ENCODE measurements at places on chromosomes 5 and 9.

DNA sequence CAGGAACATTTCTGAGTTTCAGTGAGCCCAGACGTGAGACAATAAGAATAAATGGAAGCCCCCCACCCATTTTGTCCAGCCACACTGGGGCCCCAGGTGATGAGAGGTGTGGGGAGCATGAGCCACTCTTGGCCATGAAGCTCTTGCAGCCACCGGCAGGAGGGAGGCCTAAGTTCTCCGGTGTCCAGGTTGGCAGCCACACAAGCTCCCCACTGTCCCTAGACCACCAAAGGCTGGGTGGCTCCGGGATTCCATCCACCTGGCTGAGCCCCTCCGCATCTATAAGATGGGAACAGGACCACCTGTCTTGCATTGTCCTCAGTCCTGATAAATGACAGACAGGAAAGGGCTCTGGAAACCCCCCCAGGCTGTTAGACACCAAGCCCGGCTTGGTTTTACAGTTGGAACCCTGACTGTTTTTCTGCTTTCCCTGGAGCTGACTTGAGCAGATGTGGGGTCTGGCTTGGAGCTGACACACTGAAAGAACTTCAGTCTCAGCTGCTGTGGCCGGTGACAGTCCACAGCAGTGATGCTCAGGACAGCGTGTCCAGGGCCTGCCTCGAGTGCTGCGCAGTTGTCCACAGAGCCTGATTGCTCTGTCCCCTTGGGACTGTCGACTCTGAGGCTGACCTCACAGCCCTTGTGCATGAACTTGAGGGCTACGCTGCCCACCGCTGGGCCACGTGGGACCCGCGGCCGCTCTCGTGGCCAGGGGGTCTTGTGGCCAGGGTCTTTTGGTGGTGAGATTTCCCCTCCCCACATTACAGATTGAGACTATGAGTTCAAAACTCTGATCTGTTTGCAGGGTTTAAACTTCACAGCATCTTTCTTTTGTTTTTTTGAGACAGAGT lies 74.8 kb downstream of the PSMB7 start:
- peak; percentile 51 for DNase-seq

- no peak for DNase-seq
These were observed 34.5 kb upstream of the COL5A1 start for GRCh38 chr9:134606951-134607731.

DNA sequence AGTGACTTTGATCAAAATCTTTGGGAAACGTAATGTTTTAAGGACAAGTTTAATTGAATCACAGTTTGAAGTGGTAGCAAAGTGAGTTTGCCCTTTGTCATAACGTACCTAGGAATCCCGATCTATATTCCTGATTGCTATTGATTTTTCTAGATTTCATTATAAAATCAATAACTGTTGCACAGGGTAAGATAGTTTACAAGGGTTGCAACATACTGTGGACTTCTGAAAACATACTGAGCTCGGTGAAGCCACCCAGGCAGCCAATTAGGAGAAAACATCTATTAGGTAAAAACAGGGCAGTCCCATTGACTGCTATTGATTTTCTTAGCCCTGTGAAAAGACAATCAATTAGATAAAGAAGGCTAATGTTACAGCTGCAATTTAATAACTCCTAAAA lies 659.9 kb downstream of the ISL1 start:
- DNase-seq: no peak

DNA sequence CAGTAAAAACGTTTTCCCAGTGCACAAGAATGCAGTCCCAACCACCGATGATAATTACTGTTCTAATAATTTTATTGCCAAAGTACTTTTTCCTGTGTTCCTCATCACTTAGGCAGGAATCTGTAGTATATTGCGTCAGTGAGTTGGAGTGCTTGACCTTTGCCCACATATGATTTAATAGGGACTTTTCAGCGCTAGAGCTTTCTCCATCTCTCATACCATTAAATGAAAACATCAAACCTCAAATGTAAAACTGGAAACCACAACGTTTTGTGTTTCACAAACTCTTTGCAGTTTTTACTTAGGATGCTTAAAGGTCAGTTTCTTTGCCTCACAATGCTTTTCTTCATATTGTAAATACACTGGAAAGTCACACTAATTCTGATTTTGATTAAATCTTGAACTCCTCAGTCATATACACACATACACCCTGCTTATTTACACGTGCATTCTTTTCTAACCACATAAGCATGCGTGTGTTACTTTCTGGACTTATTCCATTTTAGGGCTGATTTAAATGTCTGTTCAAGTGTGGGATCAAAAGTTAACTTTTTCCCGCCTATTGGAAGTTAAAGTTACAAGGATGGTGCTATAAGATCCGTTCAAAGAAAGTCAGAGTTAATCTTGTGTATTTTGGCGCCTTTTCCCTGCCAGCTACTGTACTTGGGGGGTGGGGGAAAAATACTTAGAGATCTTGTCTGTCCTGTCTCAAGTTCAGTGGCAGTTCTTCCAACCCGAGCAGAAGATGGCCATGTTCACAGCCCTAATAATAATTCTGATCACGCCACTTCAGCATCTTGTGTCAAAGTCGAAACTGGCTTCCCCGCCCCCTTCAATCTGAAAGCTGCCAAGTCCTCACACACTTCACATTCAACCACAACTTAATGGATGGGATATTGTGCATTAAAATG lies 6.6 kb upstream of the NFIB start:
- no peak for DNase-seq

- no peak for DNase-seq
These were observed 5.9 kb upstream of the ACSL6 start for GRCh38 chr5:132017316-132017715.

DNA sequence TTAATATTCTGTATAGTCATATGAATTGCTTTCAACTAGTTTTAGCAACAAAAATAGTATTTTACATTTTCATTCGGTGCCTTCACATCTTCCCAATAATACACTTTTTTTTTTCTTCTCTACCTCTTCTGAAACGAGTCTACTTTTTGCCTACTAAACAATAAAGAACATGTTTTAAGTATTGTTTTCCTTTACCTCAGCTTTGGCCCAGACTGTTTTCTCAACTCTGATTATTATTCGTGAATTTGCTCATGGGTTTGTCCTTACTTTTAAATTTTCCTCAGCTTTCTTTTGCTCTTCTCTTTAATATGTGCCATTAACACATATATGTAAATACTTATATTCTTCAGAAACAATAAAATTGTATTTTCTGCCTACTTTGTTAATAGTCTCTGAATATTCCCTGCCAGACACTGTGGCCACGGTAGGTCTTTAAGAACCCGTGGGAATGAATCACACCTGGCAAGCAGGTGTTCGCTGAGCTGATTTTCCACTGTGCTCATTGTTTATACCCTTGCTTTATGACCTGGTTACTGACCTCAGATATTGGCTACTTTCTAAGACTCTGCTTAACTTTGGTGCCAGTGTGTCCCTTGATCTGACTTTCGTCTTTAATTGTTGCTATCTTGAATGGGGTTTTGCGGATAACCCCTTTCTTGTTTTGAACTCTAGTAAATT lies 49.1 kb downstream of the FAM170A start:
- DNase-seq: no peak

- no peak for DNase-seq
These were observed 45.1 kb upstream of the PUM3 start for GRCh38 chr9:2889023-2889422.

GRCh38 chr5:136047858-136048257 lies 19.1 kb downstream of the TGFBI start:
- DNase-seq: peak; percentile 73

DNA sequence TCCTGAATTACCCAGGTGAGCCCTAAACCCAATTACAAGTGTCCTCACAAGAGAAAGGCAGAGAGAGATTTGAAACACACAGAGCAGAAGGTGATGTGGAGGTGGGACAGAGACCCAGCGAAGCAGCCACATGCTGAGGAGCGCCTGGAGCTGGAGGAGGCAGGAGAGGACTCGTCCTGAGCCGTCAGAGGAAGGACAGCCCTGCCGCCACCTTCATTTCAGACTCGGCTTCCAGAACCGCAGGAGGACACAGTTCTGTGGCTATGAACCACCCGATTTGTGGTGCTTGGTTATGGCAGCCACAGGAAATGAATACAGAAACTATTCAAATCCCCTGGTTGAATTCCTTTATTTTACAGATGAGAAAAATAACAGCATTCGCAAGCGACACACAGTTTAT lies 16.4 kb upstream of the FBP1 start:
- DNase-seq: no peak

GRCh38 chr5:120330558-120330957 lies 133.5 kb upstream of the PRR16 start:
- no peak for DNase-seq

DNA sequence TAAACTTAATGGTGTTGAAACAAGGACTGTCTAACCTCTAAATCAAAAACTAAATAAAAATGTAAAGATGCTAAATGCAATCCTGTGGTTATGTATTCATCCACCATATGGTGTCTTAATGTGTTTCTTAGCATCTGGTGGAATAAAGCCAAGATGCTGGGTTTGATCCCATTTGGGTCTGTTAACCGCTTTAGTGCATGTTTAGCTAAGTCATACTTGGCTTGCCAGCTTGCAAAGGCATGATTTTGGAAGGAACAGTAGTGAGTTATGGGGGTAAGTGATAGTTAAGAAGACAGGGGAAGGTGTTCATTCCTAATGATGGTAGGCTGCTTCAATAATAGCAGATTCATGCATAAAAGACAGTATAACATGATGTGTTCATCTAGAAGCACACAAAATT lies 139.0 kb upstream of the SLC27A6 start:
- DNase-seq: no peak

DNA sequence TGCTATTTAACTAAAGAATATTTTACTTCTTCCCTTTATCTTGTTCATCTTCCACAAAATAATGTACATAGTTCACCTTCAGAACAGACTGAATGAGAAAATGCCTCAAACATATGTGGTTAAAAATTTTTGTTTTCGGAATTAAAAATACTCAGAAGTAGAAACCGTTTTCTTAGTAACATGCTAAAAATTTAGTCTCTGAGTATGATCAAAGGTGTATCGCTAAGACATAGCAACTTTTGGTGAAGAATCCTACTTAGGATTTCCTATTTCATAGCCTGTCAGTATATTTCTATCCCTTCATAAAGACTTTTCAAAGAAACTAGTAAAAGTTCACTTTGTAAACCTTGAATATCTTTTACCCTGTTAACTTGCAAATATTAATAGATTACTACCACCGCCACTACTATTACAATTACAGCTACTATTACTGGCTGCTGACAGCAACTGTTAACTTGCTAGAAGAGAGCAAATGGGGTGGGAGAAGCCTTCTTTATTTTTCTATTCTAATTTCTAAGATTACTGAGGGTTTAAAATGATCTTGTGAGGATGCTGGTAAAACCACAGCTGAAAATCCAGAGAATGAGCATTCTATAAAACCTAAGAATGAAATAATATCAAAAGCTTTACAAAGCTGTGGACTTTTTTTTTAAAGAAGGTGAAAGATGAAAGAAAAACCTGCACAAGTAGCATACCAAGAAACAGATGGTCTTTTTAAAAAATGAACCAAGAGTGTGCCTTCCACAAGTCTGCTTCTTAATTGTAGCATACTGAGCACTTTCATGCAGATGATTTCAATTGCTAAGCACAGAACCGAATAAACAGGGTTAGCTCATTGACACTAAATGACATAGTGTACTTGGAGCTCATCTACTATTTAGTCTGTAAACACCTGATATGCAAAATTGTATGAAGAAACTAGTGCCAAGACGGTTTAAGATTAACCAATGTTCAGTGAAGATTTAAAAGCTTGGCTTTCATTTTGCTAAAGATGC lies 246.3 kb upstream of the EFNA5 start:
- DNase-seq: no peak

- DNase-seq: no peak
These were observed 497.9 kb downstream of the ANXA1 start for GRCh38 chr9:73649552-73649951.

- no peak for DNase-seq
These were observed 126.1 kb downstream of the STARD4 start for GRCh38 chr5:111385970-111386831.

DNA sequence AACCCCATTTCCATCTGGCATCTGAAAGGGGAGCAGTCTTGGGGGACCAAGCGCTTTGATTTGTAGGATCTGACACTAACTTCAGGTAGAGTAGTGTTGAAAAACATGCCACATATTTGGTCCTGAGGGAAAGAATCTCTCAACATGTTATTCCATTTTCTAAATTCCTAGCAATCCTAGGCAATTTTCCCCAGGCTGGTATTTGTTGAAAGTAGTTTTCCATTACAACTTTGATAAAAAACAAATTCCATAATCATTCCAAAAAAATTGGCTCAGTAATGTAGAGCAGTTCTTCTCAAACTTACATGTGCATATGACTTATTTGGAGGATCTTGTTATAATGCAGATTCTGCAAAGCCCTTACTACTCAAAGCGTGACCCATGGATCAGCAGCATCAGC lies 477.9 kb downstream of the ACTL7B start:
- no peak for DNase-seq

DNA sequence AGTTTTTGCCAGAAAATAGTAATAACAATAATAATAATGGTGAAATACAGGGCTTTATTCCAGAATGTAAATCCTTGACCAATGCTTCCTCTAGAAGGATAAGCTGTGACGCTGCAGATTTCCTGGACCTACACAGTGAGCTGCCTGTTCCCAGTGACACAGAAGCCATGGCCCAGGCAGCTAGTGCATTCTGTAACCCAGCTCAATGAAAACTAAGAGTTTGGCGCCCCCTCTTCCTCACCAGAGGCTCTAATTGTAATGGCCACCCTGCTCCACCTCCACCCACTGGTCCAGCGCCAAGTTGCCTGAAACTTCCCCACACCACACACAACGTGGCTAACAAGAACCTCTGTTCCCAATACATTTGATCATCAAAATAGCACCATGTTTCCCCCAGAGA lies 248.1 kb downstream of the CETN3 start:
- DNase-seq: peak; percentile 65

DNA sequence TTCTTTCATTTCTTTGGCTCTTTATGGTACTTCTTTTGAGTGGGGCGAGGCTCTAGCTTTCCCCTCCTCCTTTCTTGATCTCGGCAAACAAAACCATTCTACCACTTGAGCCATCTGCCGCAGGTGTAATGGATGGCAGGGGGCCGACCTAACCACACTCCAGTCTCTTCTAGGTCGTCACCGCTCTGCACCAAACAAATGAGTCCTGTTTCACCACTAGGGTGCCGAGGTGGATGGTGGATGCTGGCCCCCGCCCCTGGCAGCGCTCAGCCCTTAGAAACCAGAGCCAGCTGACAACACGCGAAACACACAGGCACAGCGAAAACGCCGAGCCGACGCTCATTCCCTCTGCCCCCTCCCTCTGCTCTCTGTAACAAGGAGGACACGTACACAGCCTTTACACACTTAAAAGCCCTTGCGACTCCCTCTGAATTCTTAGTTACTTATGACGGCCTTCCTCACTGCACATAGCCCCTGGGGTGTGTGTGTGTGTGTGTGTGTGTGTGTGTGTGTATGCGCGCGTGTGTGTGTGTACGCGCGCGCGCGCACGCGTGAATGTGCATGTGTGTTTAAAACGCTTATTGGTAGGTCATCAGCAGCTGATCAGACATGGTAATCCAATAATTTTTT lies 199.4 kb downstream of the MEF2C start:
- no peak for DNase-seq

DNA sequence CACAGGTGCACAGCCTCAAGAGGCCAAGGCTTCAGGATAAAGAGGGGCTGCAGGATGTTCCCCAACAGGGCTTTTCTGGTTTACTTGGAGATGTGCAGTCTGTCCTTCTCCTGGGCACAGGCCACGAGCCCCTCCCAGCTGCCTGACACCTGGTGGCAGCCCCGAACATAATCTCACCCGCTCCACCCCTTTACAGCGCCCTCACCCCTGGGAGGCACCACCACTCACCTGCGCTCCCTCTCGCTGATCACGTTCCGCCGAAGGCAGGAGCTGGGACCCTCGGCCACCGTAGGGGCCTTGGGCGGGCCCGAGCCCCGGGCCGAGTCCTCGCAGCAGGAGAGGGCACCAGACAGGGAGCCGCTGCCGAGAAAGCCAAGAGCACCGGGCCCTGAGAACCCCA lies 514 bp downstream of the SOHLH1 start:
- no peak for DNase-seq

- no peak for DNase-seq
These were observed 54.7 kb downstream of the SH3RF2 start for GRCh38 chr5:145991044-145991575.

Data from Right ventricle myocardium inferior (tissue), 1 donor.